ENCODE measurements at places on chromosomes 6 and 20.

DNA sequence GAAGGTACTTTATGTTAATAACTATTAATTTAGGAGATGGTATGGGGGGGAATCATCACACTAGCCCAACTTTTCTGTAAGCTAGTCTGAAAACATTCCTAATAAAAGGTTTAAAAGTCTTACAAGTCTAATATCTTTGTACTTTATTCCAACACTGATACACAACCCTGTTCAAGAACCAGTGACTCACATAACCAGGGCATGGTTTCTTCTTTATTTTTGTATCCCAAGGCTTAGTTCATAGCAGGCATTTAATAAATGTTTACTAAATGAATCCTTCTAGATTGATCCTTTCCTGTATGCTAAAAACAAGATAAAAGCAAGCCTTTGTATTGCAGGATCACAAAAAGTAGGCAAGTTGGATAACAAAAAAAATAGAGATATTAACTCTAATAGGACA is 9.7 kb downstream of the PNISR start:
- DNase-seq: no peak

- DNase-seq: no peak
Observed at GRCh38 chr6:166733900-166734299, 106.8 kb upstream of the RPS6KA2 start.

DNA sequence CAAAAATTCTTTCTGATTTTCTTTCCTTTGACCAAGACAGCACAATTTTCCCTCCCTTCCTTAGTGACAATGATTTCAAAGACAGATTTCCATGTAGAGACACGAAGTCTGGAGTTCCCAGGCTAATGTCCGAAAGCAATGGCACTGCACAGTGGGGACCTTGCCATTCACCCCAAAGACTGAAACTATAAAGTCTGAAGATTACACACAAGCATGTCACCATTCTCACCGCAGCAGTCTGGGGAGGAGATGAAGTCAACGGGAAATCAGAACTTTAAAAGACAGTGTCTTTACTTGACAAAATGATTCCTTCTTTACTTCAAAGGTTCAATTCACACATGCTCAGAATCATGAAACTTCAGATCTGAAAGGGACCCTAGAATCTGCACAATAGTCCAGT is 8.3 kb downstream of the B4GALT5 start:
- DNase-seq: peak; percentile 37

DNA sequence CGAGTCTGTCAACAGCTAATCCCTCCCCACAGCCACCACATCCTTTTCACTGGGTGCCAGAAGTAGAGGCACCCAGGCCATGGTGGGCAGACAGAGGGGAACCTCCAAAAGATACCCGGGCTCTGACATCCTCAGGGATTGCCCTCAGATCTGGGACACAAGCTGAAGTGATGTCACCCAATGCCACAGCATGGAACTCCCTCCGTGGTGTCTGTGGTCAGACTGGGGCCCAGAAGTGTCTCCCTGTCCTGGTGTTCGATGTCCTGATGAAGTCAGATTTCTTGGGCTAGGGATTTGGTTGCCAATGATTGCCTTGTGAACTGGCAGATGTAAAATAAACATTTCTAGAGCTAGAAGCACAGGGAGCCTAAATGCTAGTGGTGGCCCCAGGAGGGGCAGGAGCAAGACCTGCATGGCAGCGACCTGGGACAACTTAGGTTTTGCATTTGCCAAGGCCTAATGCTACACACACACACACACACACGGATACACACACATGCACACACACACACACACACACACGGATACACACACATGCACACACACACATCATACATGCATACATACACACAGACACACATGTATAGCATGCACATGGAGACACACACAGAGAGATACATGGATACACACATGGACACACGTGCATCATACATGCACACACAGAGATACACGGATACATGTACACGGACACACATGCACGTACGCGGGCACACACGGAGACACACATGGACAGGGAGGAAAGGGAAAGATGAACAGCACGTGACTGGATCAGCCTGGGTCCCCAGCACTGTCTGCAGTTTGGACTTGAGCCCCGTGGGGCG is 221.0 kb downstream of the NFATC2 start:
- no peak for DNase-seq

- DNase-seq: no peak
Observed at GRCh38 chr6:3835785-3836184, 13.4 kb upstream of the FAM50B start.

- DNase-seq: no peak
Observed at GRCh38 chr20:10398834-10399369, 35.1 kb downstream of the MKKS start.

Data from T-cell (primary cell).